ENCODE measurements at places on chromosomes 2 and 18.

DNA sequence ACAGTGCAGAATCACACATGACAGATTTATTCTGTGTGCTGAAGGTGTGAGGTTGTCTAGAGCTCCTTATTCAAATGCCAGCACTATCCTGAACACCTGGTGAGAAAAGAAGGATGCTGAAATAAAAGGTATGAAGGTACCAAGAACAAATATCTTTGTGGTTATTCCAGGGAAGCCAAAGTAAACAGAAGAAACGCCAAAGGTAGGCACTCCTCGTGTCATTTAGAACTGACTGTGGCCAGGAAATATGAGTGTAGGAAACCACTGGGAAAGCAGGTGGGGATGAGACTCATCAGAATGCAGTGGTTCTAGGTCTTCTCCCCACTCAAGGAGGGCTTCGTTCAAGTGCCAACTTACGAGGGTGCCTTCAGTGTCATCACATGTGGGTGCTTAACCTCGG lies 80.8 kb downstream of the KIF5C start:
- no peak for DNase-seq

- no peak for DNase-seq
Measured at GRCh38 chr2:239669181-239669898, 268.5 kb upstream of the HDAC4 start.

- DNase-seq, result no peak
Measured at GRCh38 chr2:197296835-197297234, 13.7 kb downstream of the ANKRD44 start.

DNA sequence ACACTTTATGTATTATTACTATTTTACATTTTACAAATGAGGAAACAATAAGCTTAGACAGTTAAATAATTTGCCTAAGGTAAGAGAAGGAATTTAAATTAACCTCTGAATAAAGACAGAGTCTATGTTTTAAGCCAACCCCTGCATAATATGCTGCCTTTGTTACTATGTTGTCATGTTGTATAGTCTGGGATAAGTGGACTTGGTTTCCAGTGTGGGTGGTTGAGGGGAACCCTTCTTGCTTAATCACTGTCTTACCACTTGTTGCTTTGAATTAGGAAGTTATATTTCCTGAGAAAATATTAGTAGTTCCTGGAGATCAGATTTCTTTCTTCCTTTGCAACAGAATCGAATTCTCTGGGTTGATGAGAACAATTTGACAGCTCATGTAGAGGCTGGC lies 52.6 kb downstream of the AGPS start:
- DNase-seq, result no peak

DNA sequence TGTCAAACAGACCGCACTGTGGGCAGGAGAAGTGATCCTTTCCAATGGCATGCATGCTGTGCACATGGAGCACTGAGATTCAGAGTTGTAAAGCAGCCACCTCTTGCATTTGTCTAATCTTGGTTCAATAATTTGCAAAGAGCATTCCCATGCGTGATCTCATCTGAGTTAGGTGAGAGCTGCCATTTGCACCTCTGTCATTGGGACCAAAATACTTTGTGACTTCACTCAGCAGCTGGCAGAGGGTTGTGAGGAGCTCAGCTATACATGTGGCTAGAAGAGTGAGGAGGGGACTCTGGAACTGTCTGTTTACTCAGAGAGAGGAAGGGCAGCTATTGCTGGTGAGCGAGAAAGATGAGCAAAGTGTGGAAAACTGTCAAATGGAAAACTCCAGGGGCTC lies 265.1 kb upstream of the TNP1 start:
- no peak for DNase-seq

DNA sequence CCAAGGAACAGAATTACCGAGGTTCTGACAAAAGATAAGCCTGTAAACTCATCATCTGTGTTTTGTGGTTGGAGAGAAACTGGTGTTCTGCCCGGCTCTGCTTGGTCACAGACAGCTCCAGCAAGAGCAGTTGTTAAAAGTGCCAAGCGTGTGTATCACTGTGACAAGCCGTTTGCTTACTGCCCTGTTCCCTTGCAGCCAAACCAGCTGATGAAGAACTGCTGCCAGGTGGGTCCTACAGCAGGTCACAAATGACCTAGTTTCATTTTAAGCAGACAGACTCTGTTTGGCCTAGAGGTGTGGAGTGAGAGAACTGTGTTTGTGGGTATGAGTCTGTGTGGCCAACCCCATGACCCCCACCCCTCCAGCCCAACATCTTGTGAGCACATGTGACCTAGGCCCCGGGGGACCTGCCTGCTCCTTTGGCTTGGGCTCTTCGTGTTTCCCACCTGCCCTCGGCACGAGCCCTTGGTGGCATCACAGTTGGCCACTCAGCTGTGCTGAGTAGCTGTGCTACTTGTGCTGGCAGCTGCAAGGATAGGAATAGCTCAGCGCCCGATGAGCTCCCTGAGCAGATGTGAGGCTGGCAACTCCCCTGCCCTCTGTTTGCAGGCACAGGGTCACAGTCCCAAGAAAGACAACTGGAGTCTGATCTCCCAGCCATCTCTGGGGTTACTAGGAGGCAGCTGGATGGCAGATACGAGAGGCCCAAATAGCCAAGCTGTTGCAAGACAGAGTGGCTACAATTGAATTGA lies 9.7 kb downstream of the OXER1 start:
- DNase-seq, result no peak

DNA sequence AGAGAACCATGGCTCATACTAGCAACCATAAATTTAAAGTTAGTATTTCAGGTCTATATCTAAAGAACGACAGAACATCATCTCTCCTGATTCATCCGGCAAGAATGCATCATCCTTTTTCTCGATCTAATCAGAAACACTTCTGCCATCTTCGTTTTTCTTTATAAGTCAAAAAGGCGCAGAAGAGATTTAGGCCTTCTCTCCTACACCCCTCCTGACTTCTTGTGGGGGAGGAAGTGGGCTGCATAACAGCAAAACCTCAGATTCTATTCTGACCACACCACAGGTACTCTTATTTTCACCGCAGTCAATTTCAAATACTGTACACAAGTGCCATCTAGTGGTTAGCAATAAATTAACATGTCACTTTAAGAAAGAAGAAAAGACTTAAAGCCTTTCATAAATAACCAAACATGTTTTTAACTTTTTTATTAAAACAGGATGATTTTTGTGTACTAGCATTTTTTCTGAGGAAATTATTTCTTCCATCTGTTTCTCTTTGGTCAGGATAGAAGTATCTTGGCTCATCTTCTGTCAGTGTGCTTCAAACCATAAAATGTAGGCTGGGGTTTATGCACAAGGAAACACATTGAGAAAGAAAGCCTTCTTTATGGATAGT lies 48.4 kb upstream of the PIK3C3 start:
- DNase-seq, result peak; percentile 63

DNA sequence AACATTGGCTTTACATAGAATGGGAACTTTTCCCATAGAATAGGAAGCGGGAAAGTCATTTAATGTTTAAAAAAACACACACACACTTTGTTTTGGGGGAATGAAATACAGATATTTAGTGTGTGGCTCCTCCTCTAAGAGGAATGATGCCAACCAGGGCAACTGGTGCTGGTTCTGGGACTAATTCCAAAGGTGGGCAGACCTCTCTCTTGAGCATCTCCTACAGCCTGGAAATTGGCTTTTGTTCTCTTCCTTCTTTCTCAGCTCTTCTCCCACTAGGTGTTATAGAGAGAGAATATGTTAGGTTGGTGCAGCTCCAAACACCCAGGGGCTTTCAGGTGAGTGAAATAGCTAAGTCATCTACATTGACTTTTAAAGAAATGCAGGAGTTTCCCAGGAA lies 190.1 kb downstream of the RAD51AP2 start:
- no peak for DNase-seq

DNA sequence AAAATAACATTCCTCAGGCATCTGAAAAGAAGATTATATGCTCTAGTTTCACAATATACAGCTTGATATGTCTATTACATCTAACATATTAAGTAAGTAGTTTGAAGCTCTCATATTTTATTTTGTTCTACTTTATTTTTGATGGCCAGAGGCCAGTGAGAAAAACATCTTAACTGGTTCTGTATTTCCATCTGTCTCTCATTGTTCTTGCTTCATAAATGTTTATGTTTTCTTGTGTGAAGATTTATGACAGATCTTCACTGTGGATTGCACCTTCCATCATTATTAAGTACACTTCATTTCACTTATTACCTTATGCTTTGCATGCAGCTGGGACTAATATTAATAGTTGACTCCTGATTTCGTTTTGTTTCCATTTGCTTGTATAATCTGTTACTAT lies 511.2 kb downstream of the TSN start:
- no peak for DNase-seq

GRCh38 chr2:236934656-236935055 lies 151.0 kb upstream of the COPS8 start:
- DNase-seq, result no peak

- no peak for DNase-seq
Measured at GRCh38 chr2:224248944-224249371, 152.9 kb downstream of the FAM124B start.

GRCh38 chr2:48414980-48415835 lies 114.7 kb upstream of the STON1 start:
- no peak for DNase-seq

- no peak for DNase-seq
Measured at GRCh38 chr2:222982010-222982908, 69.7 kb upstream of the KCNE4 start.

GRCh38 chr2:56082665-56083064 lies 101.1 kb upstream of the CCDC85A start:
- DNase-seq, result no peak

DNA sequence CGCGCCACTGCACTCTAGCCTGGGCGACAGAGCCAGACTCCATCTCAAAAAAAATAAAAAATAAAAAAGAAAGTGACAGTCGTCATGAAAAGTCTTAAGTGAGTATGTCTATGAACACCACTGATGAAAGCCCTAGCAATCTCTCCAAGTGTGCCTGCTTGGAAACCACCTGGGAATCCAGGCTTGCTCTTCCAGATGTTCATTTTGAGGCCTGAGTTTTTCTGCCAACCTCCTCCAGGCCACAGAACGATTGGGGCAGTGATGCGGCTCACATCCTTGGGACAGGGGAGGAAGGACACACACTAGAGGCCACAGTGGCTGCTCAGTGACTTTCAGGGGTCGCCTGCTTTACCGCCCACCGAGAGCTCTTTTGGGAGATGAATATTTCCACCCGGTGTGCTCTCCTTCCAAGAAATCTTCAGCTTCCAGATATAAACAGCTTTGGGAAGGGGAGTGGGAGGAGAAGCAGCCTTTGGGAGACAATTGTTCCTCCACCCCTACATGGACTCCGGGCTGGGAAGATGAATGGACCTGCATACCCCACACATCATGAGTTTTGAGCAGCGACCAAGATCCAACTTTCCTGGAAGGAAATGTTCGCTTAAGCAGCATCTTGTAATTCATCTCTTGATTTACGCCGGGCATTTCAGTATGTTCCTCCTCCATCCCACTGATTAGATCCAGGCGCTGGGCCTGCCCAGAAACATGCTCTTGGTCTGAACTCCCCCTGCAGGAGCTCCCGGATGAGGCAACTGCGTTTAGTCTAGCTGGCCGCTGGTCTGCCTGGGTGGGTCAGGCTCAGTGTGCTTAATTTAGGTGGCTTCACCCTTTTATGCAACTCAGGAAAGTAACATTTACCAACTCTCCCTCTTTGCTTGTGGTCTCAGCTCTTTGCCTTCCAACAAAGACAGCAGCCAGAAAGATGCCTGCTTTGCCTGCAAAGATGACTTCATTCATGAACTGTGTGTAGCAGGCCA lies 6.2 kb upstream of the ARMC9 start:
- no peak for DNase-seq

- no peak for DNase-seq
Measured at GRCh38 chr2:15082105-15083058, 449.9 kb downstream of the LRATD1 start.

DNA sequence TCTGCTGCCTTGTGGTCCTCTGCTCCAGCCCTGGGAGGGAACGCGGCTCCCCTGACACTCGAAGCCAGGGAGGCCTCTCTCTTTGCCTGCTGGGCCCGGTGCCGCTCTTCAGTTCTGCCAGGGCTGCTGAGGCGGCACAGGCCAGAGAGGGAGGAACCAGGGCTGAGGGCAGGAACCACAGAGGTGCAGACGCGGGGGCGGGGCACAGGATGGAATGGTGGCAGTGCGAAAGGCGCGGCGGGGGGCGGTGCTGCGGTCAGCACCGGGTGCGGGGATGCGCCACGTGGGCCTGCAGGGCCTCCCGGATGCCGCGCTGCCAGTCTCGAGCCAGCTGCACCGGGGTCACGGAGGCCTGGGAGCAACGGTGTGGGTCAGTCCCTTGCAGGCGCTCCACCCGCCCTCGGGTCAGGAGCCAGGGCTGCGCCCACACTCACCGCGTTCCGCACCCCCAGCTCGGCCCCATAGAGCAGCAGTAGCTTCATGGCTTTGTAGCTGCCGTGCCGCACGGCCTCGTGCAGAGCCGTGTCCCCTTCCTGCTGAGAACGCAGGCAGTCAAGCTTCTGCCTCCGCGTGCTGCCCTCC lies 4.4 kb downstream of the ANKRD23 start:
- DNase-seq, result no peak

- DNase-seq, result no peak
Measured at GRCh38 chr2:181738074-181738473, 57.8 kb upstream of the NEUROD1 start.

- DNase-seq, result no peak
Measured at GRCh38 chr2:68863996-68864395, 7.2 kb downstream of the BMP10 start.

DNA sequence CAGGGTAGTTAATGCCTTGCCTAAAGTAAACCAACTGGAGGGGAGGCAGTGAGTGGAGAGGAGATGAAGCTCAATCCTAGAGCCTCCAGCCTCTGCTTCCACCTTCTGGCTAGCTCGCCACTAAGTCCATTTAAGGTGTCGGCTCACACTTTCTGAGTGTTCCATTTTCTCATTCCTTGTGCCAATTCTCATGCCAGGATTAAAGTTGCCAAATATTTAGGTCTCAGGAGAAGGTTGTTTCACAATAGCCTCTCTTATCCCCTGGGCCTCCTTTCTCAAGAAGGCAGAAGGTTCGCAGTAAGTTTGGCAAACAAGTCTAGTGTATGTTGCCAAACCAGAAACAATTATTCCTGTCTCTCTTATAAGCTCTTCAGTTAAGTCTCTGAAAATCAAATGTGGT lies 57.2 kb downstream of the TACR1 start:
- no peak for DNase-seq

- no peak for DNase-seq
Measured at GRCh38 chr2:99593692-99594427, 104.0 kb upstream of the REV1 start.

- no peak for DNase-seq
Measured at GRCh38 chr18:36066001-36066400, 1.4 kb downstream of the RPRD1A start.

- no peak for DNase-seq
Measured at GRCh38 chr18:23307567-23308295, 145.4 kb upstream of the RIOK3 start.

DNA sequence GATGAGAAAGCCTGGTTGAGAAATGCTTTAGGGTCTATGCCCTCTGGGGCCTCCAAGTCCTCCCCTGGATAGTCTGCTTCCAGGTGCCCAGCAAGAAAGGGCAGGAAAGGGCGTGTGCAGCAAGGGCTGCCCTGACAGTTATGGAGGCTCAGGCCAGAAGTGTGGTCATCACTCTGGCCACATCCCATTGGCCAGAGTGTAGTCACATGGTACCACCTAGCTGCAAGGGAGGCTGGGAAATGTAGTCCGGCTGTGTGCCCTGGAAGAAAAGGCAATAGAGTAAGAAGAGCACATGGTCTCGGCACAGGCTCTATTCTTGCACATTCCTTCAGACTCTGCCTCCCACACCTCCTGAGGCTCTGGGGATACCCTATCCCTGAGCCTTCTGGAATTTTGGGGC lies 35.7 kb downstream of the ODC1 start:
- DNase-seq, result no peak
